ENCODE measurements at places on chromosomes 7 and 10.

DNA sequence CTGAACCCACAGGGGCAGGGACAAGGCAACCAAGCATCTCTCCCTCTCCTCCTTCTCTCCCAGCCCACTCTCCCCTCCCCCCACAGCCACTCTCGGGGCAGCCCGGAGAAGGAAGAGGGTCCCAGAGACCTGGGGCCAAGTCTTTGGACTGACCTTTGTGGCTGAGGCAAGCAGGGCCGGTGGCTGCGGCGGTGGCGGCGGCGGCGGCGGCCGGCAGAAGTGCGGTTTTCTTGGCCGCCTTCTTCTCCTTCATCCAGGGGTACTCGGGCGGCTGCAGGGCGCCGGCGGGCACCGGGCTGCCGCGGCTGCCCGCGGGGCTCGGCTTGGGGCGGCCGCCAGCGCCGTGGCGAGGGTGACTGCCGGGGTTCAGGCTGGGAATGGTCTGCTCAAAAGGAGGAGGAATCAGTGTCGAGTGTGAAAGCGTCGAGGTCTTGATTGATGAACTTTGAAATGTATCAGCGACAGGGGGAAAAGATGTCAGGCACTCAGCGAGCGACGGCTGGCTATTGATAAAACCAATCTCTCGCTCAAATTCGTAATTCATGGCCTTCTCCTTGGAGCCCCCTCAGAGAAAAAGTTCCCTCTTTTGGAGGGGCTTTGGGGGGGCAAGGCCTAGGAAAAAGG, 414 bp downstream of the HOXA2 start:
- peak overlapping the region; percentile 82 for H3K27ac ChIP-seq
- no peaks in the 10 kb centered on the region for H3K36me3 ChIP-seq
- peak overlapping the region; percentile 25 for H3K4me3 ChIP-seq
- H3K27me3 ChIP-seq = peaks cover 19% of the 10 kb centered on the region
- no peak for DNase-seq

DNA sequence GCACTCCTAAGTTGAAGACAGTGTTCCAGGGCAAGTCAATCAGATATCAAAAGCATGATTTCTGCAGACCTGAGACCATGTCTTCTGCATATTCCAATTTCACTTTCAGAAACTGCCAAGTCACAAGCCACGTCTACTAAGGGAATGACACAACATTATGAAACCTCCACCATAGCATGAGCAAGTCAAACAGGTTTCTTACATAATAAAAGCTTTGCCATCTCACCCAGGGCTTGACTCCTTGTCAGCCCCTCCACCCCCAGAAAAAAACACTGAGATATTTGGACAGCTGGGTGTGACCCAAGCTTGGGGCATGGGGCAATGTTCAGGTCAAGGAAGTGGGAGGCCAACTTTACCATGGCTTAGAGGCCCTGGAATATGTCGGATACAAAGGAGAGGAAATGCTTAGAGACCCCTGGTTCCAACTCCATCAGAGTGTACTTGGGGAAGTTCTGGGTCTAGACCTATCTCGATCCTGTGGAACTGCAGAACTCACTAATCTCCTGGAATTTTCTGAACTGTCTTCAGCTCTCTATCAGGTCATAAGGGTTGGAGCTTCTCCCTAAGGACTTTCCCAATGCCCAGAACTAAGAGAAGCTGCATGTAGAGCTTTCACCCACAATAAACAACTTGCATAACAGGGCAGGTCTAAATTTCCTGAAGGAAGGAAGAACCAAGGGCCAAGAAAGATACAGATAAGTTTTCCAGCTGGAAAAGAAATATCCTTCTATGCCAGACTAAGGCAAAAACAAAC, 80.6 kb upstream of the NAMPT start:
- H3K27me3 ChIP-seq = no peaks in the 10 kb centered on the region
- H3K36me3 ChIP-seq = no peaks in the 10 kb centered on the region
- DNase-seq = peak; percentile 79
- no peak overlapping the region for H3K4me3 ChIP-seq

GRCh38 chr10:93746844-93747284, 10.9 kb upstream of the LGI1 start:
- no peak overlapping the region for H3K4me3 ChIP-seq
- peaks cover 2% of the 10 kb centered on the region for H3K4me1 ChIP-seq
- H3K36me3 ChIP-seq = no peaks in the 10 kb centered on the region
- H3K27me3 ChIP-seq = no peaks in the 10 kb centered on the region
- no peak for DNase-seq
- no peak overlapping the region for H3K27ac ChIP-seq

DNA sequence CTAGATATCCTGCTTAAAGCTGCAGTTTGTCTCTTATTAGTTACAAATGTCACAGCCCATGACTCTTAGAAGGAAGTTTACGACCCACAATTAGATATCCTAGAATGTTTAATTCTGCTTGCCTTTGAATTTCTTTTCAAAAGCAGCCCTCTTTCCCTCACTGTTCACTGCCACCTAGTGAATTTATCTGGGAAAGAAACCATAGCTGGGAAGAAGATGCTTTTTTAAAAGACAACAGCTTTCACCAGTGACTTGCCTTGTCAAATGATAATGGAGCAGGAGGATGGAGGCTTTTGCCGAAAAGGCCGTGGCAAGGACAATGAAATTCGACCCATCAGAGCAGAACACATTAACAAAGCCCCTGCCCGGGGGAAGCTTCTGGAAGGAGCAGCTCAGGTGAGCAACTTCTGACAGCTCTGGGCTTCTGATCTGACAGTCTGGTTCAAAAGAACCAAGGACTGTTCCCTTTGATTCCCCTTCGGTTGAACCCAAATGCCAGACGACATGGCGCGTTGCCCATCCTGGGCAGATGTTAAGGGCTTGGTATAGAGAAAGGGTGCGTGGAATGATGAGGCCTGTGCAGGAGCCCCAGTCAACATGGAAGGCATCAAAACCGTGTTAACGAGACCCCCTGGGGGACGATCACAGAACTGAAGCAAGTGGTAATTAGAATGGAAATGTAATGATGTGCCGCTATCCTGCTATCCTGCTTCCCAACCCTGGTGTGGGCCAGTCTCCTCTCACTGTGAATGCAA, 236.8 kb downstream of the FRMD4A start:
- H3K27me3 ChIP-seq = no peaks in the 10 kb centered on the region
- H3K4me3 ChIP-seq = no peak overlapping the region
- DNase-seq = no peak
- H3K27ac ChIP-seq = no peak overlapping the region

DNA sequence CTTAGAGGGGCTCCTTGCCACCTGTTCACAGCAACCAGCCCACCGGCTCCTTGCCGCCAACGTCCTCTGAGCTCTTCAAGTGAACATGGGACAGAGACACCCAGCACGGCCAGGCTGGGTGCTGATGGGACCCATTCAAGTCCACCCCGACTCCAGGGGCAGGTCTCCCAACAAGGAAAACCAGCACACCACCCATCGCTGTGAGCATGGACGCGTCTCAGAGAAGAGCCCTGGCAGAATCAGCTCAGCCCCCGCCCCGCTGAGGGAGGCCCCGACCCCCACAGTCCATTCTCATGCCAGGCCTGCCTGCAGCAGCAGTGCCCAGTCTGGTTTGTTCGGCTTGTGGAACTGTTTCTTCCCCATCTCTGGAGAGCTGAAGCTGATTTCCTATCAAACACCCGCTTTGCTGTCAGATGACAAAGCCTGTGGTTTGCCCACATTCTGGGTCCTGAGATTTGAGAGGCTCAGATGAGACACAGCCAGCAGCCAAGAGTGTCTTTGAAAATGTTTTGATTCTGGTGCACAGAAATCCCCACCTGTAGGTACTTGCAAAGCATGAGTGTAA, 216.6 kb downstream of the ZMYND11 start:
- H3K4me3 ChIP-seq = no peak overlapping the region
- no peaks in the 10 kb centered on the region for H3K36me3 ChIP-seq
- peak; percentile 73 for DNase-seq

DNA sequence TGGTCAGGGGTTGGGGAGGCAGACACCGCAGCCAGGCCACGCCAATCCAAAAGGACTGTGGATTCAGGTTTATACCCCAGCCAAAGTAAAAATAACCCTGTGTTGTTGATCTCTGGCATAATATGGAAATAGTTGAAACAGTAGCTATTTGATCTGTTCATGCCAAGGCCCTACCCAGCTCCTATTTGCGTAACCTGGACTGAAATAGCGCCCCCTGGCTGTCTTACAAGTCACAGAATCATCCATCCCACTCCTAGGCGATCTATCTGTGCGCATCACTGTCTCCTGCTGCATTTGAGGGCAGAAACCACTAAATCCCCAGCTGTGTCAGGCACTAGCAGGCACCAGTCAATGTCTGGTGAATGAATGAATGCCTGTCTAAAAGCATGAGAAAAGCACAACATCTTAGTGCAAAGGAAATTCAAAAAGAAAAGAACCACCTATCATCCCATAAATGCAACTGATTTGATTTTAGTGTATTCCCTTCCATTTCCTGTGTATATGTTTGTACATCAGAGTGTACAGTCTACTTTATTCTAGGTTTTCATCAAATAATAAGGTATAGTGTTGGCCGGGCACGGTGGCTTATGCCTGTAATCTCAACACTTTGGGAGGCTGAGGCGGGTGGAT, 160.0 kb downstream of the SLIT1 start:
- H3K4me1 ChIP-seq = no peaks in the 10 kb centered on the region
- H3K36me3 ChIP-seq = no peaks in the 10 kb centered on the region
- no peak overlapping the region for H3K4me3 ChIP-seq

DNA sequence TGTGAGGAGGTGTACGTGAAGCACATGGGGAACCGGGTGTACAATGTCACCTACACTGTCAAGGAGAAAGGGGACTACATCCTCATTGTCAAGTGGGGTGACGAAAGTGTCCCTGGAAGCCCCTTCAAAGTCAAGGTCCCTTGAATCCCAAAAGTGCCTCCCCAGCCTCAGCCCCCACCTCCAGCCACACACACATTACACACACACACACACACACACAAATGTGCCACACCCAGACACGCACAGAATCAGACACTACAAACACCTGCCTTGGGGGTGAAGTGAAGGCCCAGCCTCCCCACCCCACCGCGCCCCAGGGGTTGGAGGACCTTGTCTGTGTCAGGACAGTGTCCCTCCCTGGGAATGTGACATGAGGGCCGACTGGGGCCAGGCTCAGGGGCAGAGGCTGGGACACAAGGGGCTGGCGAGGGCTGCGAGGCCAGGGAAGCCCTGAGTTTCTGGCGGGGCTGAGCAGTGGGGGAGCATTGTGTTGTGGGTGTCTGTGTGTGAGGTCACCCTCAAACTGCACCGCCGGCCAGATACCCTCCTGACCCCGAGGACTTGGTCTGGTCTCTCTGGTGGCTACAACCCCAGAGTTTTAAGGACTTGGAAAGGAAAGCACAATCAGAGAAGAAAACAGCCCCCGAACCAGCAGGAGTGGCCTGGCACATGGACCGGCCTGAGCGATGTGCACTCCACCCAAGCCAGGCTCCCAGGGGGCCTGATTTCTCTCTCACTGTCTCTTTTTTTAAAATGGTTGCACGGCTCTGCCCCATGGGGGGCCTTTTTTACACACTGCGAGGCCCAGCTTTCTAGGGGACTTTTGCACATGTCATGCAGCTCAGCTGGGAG, 4.0 kb upstream of the ATP6V1F start:
- no peak overlapping the region for H3K27ac ChIP-seq
- no peak overlapping the region for H3K4me3 ChIP-seq
- peaks cover 29% of the 10 kb centered on the region for H3K4me1 ChIP-seq
- no peak for DNase-seq

All from spleen (tissue), 13 donors.